KG1 (cell line): ENCODE measurements at places on chromosomes 16 and 17.

GRCh38 chr17:51064061-51064735 lies 56.5 kb downstream of the SPAG9 start:
- no peak for DNase-seq

GRCh38 chr16:20307791-20308190 lies 19.5 kb downstream of the GP2 start:
- no peak for DNase-seq

DNA sequence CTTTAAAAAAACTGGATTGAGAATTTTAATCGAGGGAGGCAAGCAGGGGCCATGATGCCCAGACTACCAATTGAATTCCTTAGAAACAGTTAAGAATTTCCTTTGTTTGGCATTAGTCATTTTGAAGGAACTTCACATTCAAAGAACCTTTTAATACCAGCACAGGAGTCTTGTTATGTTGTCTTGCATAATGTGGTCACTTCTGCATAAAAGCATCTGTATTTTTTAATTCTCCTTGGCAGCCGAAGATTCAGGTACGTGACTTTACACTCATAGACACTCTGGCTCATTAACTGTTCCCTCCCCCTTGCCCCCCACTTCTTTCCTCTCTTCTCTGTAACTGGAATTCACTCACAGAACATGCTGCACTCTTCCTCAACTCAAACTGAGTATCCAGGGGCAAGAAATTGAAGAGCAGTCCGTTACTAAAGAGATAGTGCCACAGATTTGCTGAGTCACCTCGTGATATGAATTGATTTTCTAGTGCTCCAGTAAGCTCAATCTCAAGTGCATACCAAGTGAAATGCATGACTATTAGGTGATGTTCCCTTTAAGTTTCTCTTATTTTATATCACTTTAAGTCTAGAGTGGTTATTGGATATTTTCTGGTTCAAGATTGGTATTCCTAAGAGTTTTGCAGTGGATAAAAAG lies 572.2 kb upstream of the SOX9 start:
- DNase-seq, result no peak

DNA sequence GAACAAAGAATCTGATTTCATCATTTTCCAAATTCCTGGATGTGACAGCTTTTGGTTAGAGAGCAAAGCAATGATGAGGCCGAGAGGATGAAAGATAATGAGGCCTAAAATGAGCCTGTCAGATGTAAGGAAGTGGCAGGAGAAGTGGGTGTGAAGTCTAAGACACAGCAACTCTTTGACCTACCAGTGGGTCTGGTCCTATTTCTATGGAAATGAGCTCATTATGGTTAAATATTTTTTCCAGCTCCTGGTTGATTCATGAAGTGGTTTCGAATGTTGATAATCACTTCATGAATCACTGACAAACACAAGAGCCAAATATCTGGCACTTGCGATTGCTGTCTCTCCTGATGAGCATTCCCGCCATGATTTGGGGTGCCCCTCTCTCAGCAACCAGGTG lies 273.3 kb upstream of the CDH5 start:
- no peak for DNase-seq

DNA sequence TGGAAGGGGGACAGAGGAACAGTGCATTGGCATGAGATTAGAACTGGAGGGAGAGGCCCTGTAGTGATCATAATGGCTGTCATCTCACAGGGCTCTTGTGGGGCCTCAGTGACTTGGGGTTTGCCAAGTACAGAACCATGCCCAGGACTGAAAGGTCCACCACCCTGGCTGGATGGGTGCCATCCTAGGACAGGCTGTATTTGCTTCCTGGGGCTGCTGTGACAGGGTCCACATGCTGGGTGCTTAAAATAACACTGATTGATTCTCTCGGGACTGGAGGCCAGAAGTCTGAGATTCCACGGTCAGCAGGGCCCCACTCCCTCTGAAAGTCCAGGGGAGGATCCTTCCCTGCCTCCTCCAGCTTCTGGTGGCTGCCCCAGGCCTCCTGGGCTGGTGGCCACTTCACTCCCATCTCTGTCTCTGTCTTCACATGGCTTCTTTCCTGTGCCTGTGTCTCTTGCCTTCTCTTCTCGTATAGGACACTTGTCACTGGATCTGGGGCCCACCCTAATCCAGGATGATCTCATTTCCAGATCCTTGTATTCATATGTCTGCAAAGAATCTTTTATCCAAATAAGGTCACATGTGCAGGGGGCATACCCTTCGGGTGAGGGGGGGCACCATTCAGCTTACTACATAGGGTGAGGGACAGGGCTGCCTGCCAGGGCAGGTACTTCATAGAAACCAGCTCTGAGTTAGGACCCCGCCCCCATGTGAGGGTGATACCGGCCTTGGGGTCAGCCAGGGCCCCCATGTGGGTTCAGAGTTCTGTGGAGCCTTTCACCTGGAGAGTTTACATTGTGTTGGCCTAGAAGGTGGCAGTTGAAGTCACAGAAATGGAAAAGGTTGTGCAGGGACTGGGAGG lies 52.6 kb downstream of the USP22 start:
- no peak for DNase-seq
